ENCODE measurements at places on chromosomes 2 and 18. TPM values are rescaled to one million over a fixed set of nuclear protein-coding genes. Genes with fewer than 3 reads are reported as not detected.

The HOXD3 gene
- not detected for total RNA-seq

The NOSTRIN gene
- not detected for total RNA-seq

The FEV gene
- not detected for total RNA-seq

The DOK6 gene
- total RNA-seq: 2.5 TPM

The KCNJ13 gene
- total RNA-seq: not detected

The CXCR2 gene
- not detected for total RNA-seq

The MATN3 gene
- total RNA-seq: 3.6 TPM

The CXCR4 gene
- 62.1 TPM for total RNA-seq

The BARD1 gene
- 21.8 TPM for total RNA-seq

The COLEC12 gene
- 1.9 TPM for total RNA-seq

The NDC80 gene
- total RNA-seq: 59.3 TPM

The PRSS56 gene
- not detected for total RNA-seq

The AGXT gene
- total RNA-seq: not detected

The FOXD4L1 gene
- not detected for total RNA-seq

The COL4A4 gene
- 0.67 TPM for total RNA-seq

The G6PC2 gene
- not detected for total RNA-seq

The PROKR1 gene
- total RNA-seq: 2.8 TPM

The SERPINB13 gene
- total RNA-seq: not detected

The SPP2 gene
- total RNA-seq: not detected

The TANC1 gene
- total RNA-seq: 8.4 TPM

The LIMS2 gene
- 0.33 TPM for total RNA-seq

The ORMDL1 gene
- 39.9 TPM for total RNA-seq

The CCDC121 gene
- total RNA-seq: 2.3 TPM

The LRP2 gene
- total RNA-seq: 1.3 TPM

The GPR35 gene
- not detected for total RNA-seq

The RBM44 gene
- total RNA-seq: 1.6 TPM

The SULT1C4 gene
- total RNA-seq: 2.9 TPM

The SERPINB3 gene
- total RNA-seq: not detected

The ESPNL gene
- total RNA-seq: 1.5 TPM

The RHOB gene
- total RNA-seq: 123 TPM

The PRADC1 gene
- 17.7 TPM for total RNA-seq

The LRRTM1 gene
- total RNA-seq: 0.37 TPM

The TUBA3E gene
- total RNA-seq: not detected

The IL1RN gene
- not detected for total RNA-seq

The CIB4 gene
- not detected for total RNA-seq

The ABCG8 gene
- total RNA-seq: not detected

The MRPS5 gene
- total RNA-seq: 104 TPM

The SH2D6 gene
- total RNA-seq: not detected

The RTP5 gene
- not detected for total RNA-seq

The TIMM21 gene
- total RNA-seq: 46.0 TPM

The CYP27A1 gene
- total RNA-seq: 14.3 TPM

The TSHZ1 gene
- total RNA-seq: 8.2 TPM

The PARD6G gene
- 6.3 TPM for total RNA-seq

The OTX1 gene
- 0.26 TPM for total RNA-seq

The CPLX4 gene
- total RNA-seq: not detected

The LRP1B gene
- total RNA-seq: 0.26 TPM

The SOCS6 gene
- 22.1 TPM for total RNA-seq

The LINC00305 gene
- not detected for total RNA-seq

The TNS1 gene
- 3.8 TPM for total RNA-seq

The FAM110C gene
- total RNA-seq: 2.3 TPM

The GPBAR1 gene
- not detected for total RNA-seq

The SLC4A5 gene
- 0.90 TPM for total RNA-seq

The SP140 gene
- total RNA-seq: not detected

The ARHGAP25 gene
- 4.1 TPM for total RNA-seq

The GKN2 gene
- not detected for total RNA-seq

The GCG gene
- total RNA-seq: not detected

The ACMSD gene
- total RNA-seq: not detected
